ENCODE measurements at places on chromosomes 2 and 18.
A peak's percentile ranks its signal among the peaks of the same experiment; 100 is the strongest.

- no peak for DNase-seq
Measured at GRCh38 chr2:17076533-17076932, 410.9 kb upstream of the CYRIA start.

DNA sequence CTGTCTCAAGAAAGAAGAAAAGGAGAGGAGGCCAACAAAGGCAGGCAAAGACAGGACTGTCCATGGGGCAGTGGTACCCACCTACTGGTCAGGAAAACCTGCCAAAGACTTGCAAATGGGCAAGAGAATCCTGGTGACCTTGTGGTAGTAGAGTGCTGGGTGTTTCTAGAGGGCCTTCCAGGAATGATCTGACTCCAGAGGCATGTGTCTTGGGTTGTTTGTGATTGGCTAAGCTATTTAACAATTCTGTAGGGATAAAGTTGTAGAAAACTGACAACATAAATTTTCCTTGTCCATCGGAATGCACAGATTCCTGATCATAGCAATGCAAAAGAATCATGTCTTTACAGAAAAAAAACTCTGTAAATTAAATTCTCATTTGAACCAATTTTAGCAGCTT is 68.5 kb upstream of the ZNF532 start:
- no peak for DNase-seq

GRCh38 chr18:77022556-77022955 is 110.0 kb downstream of the MBP start:
- no peak for DNase-seq

GRCh38 chr2:168944065-168944464 is 43.0 kb downstream of the G6PC2 start:
- DNase-seq = no peak

DNA sequence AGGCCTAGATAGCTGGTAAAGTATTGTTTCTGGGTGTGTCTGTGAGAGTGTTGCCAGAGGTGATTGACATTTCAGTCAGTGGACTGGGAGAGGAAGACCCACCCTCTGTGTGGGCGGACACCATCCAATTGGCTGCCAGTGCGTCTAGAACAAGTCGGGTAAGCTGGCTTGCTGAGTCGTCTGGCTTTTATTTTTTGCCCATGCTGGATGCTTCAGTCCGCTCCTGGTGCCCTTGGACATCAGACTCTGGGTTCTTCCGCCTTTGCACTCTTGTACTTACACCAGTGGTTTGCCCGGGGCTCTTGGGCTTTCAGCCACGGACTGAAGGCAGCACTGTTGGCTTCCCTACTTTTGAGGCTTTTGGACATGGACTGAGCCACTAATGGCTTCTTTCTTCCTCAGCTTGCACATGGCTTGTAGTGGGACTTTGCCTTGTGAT is 24.3 kb downstream of the DIS3L2 start:
- no peak for DNase-seq

DNA sequence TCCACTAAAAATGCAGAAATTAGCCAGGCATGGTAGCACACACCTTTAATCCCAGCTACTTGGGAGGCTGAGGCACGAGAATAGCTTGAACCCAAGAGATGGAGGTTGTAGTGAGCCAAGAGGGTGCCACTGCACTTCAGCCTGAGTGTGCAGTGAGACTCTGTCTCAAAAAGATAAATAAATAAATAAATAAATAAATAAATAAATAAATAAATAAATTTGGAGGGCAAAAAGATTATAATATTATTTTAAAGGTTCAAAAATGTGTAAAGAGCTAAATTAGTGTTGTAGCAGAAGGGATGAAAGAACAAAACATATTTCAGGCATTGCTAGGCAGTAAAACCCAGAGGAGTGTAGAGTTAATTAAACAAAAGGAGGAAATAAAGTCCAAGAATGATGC is 1136.4 kb upstream of the CDH2 start:
- no peak for DNase-seq

DNA sequence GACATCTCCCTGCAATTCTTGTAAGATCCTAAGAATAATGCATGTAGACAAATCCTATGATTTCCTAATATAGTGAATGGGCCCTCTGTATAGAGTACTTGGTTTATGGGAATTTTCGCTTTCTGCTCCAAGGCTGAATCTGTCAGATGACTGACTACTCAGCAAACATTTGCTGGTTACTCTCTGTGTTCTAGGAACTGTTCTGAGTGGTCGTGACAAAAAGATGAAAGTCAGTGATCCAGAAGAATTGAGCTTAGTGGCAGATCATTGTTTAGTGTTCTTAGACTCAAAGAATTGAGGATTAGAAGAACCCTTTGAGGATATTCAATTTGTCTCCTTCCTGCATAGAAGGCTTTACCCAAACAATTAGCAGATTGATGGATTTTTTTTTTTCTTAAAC is 10.0 kb downstream of the XRCC5 start:
- no peak for DNase-seq

- no peak for DNase-seq
Measured at GRCh38 chr2:101153787-101154186, 2.6 kb upstream of the TBC1D8 start.

GRCh38 chr2:233990261-233990798 is 60.2 kb upstream of the SPP2 start:
- DNase-seq = peak; percentile 35

GRCh38 chr2:29195796-29196195 is 80.6 kb downstream of the CLIP4 start:
- no peak for DNase-seq

DNA sequence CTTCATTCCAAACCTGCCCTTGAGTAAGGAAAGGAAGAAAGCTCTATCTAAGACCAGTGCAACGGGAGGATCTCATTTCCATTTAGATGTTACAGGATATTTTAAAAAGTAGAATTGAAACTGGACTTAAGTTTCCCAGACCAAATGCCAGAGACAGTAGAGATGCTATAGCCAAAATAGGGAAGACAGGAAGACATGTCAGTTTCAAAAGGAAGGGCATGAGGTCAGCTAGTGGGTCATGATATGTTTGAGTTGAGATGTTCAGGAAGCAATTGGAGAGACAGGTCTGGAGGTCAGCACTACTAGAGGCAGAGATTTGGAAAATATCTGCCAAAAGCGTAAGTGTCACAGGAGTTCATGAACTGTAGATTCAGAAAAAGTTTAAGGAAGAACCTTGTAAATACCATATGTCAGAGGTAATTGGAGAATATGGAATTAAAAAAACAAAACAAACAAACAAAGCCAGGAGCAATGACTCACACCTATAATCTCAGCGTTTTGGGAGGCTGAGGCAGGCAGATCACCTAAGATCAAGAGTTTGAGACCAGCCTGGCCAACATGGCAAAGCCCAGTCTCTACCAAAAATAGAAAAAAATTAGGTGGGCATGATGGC is 50.8 kb downstream of the EPHA4 start:
- DNase-seq = no peak

DNA sequence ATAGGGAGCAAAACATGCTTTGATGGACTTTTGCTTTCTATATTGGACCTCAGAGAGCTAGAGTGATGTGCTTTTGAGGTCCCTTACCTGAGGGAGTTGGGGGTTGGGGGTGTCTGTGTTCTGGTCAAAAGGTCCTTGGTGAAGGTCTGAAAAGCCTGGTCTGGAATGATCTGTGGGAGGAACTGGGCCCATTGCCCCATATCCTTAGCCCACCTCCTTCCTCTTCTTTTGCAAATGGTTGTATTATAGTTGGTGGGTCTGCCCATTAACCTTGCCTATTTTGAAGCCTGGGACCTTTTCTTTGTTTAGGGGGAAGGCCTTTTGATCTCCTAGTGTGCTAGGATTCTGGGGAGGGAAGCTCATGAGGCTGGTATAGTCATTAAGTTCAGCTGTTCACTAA is 88.7 kb downstream of the FMNL2 start:
- no peak for DNase-seq

DNA sequence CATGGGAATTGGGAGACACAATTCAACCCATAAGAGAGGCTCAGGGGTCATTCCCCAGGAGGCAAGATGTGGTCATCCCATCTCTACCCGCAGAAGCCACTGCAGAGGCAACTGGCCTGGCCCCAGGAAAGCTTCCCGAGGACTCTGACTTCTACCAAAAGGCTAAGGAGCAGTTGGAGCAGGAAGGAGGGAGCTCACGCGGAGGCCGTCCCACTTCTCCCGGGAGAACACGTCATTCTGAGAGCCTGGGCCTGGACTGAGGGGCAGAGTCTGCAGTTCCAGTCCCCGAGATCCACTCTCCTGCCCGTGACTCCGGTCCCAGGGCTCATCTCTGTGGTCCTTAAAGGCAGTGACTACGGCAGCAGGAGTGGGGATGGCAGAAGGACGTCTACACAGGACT is 69.0 kb upstream of the TAF1B start:
- DNase-seq = no peak

- DNase-seq = no peak
Measured at GRCh38 chr2:37767959-37768925, 96.8 kb upstream of the CDC42EP3 start.

Measured in activated CD4-positive, alpha-beta T cell treated with anti-CD3 and anti-CD28 coated beads for 1 hour (primary cell).